ENCODE measurements at places on chromosomes 5 and 9.

DNA sequence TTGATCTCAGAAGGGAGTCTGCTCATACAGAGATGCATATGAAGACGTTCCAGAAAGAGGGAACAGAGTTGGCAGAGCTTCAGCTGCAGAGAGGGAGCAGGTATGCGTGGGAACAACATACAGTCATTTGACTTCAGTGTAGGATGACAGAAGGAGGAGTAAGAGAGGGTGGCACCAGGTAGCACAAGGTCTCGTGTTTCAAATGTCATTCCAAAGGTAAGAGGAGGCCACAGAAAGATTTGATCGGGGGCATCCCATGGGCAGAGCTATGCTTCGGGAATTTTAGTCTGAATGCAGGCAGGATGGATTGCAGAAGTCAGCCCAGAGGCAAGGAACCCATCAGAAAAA is 367.1 kb downstream of the CDK5RAP2 start:
- no peak for DNase-seq
- no peaks in the 10 kb centered on the region for H3K27me3 ChIP-seq
- no peak overlapping the region for H3K27ac ChIP-seq
- H3K36me3 ChIP-seq: no peaks in the 10 kb centered on the region

DNA sequence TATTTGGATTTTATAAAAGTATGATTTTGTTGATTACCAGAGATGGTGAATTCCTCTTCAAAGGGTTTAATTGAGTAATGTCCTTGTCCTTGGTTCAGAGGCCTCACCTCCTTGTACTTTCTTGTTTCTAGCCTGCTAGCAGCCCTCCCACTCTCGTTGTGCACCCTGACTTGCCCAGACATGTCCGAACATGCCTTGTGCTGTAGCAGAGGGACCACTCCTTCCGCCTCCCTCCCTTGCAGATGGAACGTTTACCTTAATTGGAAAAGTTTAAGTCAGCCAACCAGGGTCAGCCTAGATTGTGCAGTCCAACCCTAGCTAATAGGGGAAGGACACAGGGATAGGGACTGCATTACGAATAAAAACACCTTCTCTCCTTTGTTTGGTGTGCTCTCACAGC is 406.9 kb upstream of the NMUR2 start:
- H3K4me3 ChIP-seq: no peak overlapping the region
- H3K27me3 ChIP-seq: no peaks in the 10 kb centered on the region
- no peaks in the 10 kb centered on the region for H3K4me1 ChIP-seq

DNA sequence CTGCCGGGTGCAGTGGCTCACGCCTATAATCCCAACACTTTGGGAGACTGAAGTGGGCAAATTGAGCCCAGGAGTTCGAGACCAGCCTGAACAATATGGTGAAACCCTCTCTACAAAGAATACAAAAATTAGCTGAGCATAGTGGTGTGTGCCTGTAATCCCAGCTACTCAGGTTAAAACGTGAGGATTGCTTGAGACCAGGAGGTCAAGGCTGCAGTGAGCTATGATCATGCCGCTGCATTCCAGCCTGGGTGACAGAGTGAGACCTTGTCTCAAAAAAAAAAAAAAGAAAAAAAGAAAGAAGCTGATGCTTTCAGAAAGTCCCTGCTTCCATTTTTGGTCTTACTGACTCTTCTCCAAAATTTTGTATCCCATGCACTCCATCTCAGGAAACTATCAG is 31.3 kb downstream of the SNAPC3 start:
- no peak overlapping the region for H3K27ac ChIP-seq
- H3K4me1 ChIP-seq: no peaks in the 10 kb centered on the region
- no peak overlapping the region for H3K4me3 ChIP-seq
- H3K27me3 ChIP-seq: no peaks in the 10 kb centered on the region
- peaks cover 73% of the 10 kb centered on the region for H3K36me3 ChIP-seq
- no peak for DNase-seq

DNA sequence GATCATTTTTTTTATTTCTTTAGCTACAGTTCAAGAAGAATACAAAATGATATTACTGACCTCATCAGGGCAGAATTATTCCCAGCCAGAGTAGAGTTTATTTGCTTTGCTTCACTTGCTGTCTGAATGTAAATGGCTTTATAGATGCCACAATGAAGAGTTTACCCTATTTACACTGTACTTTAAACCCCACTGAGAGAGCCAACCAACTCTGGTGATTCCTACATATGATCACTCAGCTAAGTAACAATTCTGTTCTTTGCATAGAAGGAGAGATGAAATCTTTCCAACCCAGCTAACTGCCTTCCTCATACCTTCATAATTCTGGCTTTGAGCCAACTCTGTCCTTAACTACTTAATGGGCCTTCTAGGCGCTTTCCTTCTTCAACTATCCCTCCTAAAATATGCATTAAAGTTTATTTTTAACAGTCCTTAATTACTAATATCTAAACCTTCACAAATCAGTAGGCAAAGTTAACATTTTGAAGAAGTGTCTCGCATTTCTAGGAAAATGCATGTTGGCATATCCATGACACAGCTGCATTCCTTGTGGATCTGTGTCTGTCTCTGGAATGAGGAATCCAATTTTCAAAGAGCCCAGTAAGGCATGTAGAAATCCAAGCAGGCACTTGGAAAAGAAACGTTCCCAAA is 284.8 kb upstream of the GRAMD2B start:
- peak overlapping the region; percentile 50 for H3K27ac ChIP-seq
- no peak for DNase-seq
- H3K4me1 ChIP-seq: peaks cover 12% of the 10 kb centered on the region
- H3K36me3 ChIP-seq: no peaks in the 10 kb centered on the region
- no peak overlapping the region for H3K4me3 ChIP-seq
- no peaks in the 10 kb centered on the region for H3K27me3 ChIP-seq

DNA sequence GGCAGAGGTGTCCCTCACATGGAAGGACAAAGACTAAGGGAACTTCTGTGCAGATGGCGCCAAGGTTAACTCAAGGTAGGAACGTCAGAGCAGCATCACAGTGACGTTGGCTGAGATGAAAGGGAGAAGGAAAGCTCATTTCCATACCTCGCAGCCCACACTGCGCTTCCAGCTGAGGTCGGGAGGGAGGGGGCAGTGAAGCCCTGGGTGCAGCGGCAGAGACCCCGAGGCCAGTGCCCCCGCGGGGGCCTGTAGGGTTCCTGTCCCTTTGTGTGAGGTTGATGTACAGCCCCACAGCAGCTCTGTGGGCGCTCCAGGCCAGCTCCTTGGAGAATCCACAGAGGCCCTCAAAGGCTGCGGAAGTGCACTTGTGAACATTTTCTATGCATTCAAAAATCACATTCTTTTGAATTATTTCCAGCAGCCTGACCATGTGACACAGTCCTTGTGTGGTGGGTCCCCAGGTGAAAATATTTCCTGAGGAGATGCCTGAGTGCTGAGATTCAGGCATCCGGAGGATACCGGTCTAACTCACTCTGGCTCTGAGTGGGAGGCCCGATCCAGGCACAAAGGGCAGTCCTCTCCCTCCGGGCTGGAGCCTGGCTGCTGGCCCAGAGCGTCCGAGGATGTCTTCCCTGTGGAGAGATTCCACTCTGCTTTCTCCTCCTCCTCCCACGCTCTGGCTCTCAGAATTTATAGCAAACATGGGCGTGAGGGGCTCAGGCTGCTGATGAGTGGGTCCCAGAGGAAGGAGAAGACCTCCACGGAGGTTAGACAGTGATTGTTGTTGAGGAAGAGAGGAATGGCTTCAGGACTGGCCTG is 150.7 kb downstream of the ICE1 start:
- no peaks in the 10 kb centered on the region for H3K27me3 ChIP-seq
- no peak overlapping the region for H3K4me3 ChIP-seq
- no peak overlapping the region for H3K27ac ChIP-seq
- H3K36me3 ChIP-seq: no peaks in the 10 kb centered on the region
- DNase-seq: no peak

GRCh38 chr5:79577693-79578092 is 34.5 kb upstream of the TENT2 start:
- H3K27ac ChIP-seq: no peak overlapping the region
- H3K36me3 ChIP-seq: no peaks in the 10 kb centered on the region
- DNase-seq: no peak
- no peak overlapping the region for H3K4me3 ChIP-seq
- no peaks in the 10 kb centered on the region for H3K4me1 ChIP-seq
- H3K27me3 ChIP-seq: no peaks in the 10 kb centered on the region

- H3K27ac ChIP-seq: no peak overlapping the region
- no peaks in the 10 kb centered on the region for H3K27me3 ChIP-seq
- H3K4me1 ChIP-seq: no peaks in the 10 kb centered on the region
- H3K4me3 ChIP-seq: no peak overlapping the region
- DNase-seq: no peak
Observed at GRCh38 chr5:32432633-32433032, 11.9 kb downstream of the ZFR start.

DNA sequence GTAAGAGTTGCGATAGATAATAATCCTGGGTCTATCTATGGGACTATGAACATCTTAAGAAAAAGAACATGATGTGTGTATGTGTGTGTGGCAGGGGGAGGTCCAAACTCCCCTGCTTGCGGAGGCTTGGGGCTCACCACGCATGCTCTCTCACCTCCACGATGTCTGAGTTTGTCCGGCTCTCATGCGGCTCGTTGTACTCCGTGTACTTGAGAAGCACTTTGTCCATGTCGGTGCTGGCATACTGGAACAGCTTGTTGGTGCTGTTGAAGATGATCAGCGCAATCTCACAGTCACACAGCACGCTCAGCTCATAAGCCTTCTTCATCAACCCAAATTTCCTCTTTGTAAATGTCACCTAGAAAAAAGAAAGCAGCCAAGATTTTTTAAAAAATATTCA is 78.5 kb downstream of the MEF2C start:
- DNase-seq: no peak
- H3K4me3 ChIP-seq: no peak overlapping the region
- H3K4me1 ChIP-seq: no peaks in the 10 kb centered on the region
- H3K27ac ChIP-seq: no peak overlapping the region
- H3K27me3 ChIP-seq: no peaks in the 10 kb centered on the region
- no peaks in the 10 kb centered on the region for H3K36me3 ChIP-seq

- DNase-seq: no peak
- no peak overlapping the region for H3K27ac ChIP-seq
Observed at GRCh38 chr5:72618708-72619107, 111.5 kb upstream of the ZNF366 start.

DNA sequence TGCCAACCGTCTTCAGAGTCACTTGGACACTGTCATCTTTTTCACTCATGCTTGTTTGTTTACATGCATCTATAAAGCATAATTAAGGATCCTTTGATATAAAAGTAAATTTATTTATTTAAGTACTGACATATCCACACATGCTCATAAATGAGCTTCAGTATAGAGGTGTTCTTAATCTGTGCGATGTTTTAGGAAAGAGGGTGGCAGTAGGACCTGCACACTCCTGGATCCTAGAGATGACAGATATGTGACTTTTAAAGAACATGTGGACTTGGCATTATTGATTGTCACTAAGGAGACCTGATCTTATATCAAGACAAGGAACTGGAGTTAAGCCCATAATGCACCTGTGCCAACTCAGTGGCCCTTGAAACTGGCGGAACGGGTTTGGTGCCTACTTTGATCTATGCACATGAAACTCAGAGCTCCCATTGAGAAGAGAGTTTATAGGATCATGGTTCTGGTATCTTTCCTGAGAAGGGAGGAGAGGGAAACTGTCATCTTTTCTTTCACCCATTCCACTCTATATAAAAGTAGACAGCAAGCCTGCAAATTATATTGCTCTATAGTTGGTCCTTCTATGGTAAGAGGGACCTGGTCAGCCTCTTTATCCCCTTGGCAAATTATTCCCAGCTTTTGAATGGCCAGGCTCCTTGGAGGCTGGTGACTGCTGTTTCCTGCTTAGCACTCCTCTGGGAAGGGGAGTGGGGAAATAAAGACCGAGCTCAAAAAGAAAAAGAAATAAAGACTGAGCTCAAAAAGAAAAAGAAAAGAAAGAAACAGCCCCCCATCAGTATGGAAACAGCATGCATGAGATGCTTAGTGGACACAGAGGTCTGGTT is 57.8 kb upstream of the LIFR start:
- no peaks in the 10 kb centered on the region for H3K4me1 ChIP-seq
- no peak overlapping the region for H3K4me3 ChIP-seq
- no peak overlapping the region for H3K27ac ChIP-seq
- no peak for DNase-seq
- no peaks in the 10 kb centered on the region for H3K36me3 ChIP-seq

GRCh38 chr5:163670036-163670435 is 164.6 kb downstream of the MAT2B start:
- DNase-seq: no peak
- no peaks in the 10 kb centered on the region for H3K4me1 ChIP-seq
- H3K27ac ChIP-seq: no peak overlapping the region
- H3K36me3 ChIP-seq: no peaks in the 10 kb centered on the region
- H3K27me3 ChIP-seq: no peaks in the 10 kb centered on the region
- H3K4me3 ChIP-seq: no peak overlapping the region

DNA sequence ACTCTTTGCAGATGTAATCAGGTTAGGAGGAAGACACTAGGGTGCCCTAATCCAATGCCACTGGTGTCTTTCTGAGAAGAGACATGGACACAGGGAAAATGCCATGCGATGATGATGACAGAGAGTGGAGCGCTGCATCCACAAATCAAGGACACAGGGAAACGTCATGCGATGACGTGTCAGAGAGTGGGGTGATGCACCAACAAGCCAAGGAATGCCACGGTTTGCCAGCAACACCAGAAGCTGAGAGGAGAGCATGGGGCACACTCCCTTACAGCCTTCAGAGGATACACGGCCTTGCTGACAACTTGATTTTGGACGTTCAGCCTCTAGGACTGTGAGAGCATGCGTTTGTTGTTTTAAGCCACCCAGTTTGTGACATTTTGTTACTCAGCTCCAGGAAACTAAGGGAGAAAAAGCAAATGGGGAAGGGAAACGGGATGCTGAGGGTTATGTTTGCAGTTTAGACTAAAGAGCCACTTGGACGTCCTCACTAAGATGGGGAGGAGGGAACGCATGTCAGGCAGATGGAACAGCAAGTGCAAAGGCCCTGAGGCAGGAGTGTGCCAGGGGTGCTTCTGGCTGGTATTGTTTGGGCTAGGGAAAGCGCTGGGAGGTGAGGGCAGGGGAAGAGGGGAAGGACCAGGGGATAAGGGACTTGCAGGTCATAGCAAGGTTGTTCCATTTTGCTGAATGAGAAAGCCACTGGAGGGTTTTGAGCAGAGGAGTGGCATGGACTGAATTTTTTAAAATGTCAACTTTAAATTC is 2.5 kb upstream of the TENT4A start:
- H3K36me3 ChIP-seq: no peaks in the 10 kb centered on the region
- no peak overlapping the region for H3K4me3 ChIP-seq
- no peak overlapping the region for H3K27ac ChIP-seq
- no peaks in the 10 kb centered on the region for H3K27me3 ChIP-seq

DNA sequence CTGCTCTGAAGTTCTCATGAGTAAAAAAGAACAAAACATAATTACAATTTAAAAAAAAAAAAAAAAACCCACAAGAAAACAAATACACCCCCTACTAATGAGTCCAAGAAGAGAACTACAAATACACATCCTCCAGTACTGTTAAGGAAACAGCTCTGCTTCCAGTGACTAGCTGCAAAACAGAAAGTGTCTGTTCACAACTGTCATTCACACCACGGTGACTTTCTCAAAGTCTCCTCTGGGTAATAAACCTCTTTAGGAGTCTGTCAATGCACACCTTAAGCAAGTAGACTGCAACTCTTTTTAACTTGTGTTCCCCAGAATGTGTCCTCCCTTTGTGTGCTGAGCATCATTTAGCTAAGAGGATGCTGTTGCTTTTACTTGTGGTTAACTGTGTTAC is 6.2 kb downstream of the REEP5 start:
- no peak overlapping the region for H3K4me3 ChIP-seq
- peaks cover 11% of the 10 kb centered on the region for H3K4me1 ChIP-seq
- no peak for DNase-seq
- H3K27me3 ChIP-seq: no peaks in the 10 kb centered on the region

GRCh38 chr5:80070338-80071056 is 35.3 kb downstream of the THBS4 start:
- H3K36me3 ChIP-seq: no peaks in the 10 kb centered on the region
- DNase-seq: no peak
- no peak overlapping the region for H3K4me3 ChIP-seq
- no peak overlapping the region for H3K27ac ChIP-seq
- no peaks in the 10 kb centered on the region for H3K27me3 ChIP-seq
